ENCODE measurements at places on chromosomes 7 and 10.
A peak's percentile ranks its signal among the peaks of the same experiment; 100 is the strongest.

DNA sequence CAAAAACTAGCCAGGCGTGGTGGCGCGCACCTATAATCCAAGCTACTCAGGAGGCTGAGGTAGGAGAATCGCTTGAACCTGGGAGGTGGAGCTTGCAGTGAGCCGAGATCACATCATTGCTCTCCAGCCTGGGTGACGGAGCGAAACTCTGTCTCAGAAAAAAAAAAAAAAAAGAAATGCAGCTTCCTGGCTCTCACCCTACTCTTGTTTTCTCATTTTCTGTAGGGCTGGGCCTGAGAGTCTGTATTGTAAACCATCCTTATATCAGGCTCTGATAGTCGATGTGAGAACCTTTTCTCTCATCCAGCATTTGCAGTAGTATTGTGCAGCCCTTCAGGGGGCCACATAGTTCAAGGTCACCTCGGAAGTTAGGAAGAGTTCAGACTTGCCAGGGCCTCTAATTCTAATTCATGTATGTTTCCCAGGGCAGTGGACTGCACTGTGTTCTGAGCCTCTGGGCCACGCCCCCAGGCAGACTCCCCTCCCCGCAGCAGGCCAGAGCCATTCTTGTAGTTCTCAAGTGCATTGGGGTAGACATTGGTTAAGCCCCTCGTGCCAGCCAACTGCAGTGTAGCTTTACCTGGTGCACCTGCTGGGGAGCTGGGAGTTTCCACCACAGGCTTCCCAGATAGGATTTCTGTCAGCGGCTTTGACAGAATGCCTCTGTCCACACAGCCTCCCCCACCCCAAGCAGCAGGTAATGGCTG lies 38.3 kb upstream of the PDCD4 start:
- DNase-seq: no peak

GRCh38 chr7:1257221-1257620 lies 24.5 kb downstream of the UNCX start:
- no peak for DNase-seq

DNA sequence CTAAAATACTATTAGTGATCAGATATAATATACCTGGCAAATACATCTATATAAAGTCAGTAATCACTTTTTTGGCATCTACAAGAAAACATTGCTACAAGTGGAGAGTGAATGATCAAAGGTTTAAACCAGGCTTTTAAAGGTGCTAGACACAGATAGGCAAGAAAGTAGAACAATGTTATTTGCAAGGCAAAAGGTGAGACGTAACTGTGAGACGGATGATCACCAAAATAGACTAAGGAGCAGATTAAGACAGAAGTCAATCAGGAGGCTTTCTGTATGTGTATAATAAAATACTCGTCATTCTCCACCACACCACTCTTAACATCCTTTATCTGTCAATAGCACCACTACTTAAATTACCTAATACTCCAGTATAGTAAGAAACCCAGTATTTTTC lies 8.3 kb downstream of the ANXA7 start:
- DNase-seq: no peak

GRCh38 chr7:107049480-107049879 lies 5.0 kb downstream of the PRKAR2B start:
- no peak for DNase-seq

DNA sequence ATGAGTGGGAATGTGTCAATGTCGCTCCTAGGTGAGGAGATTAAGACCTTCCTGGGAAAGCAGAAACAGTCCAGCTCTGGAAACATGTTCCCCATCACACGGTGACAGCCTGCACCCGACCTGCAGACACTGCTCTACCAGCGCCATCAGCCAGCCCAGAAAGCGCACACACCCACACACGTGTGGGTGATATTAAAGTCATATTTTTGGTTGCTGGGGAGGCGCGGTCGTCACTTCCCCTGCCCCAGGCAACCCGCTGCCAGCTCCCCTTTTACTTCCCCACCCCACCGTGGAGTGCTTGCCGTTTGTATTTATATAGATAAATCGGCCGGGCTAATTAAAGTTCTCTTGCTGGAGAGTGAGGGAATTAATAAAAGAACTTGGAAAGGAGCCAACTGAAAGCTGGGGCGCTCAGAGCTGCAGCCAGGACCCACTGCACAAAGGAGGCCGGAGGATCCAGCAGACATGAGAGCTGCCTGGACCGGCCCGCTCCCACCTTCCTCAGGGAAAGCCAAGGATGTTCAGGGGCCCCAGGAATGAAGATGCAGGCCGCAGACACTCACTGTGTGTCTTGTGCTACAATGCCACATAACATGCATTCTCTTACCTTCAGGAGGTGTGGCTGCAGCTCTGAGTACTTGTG lies 145.2 kb upstream of the UNC5B start:
- DNase-seq: no peak

DNA sequence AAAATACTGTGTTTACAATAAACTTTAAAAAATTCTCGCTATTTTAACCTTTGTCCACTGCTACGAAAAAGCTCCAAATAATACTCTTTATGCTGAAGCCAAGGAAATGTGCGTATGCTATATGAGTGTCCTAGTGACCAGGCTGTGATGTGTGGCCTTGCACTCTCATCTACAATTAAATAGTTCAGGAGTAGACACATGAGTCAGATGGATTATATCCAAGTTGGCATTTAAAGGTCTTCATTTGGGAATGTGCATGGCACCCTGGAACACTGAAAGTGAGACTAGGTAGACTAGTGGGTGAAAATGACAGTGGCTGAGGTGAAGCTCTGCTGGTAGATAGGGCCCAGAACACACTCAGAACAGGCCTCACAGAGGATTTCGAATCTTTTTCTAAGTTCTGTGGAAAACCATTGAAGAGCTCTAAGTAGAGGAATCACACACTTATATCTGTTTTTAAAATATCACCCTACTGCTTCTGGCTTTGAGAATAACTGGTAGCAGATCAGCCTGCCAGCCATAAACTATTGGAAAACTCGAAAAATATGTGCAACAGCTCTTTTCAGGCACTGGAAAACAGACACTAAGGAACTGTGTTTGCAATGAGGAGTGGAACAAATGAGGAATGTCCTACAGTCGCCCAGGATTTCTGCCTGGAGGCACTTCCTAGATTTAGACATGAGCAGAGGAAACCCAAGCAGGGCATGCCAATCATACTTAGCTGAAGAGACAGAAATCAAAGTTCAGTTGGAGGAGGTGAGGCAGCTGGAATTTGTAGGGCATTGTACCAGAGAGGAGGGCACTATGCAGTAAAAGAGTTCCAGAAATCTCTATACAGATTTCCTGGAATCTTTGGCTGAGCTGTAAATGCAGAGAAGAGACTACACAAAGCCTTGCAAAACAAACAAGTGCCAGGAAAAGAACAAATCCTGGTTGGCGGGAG lies 603.8 kb upstream of the LRRTM3 start:
- peak; percentile 21 for DNase-seq

- no peak for DNase-seq
Measured at GRCh38 chr7:92282930-92283329, 37.2 kb downstream of the ANKIB1 start.

- peak; percentile 47 for DNase-seq
Measured at GRCh38 chr10:100730725-100731406, 14.5 kb upstream of the PAX2 start.

DNA sequence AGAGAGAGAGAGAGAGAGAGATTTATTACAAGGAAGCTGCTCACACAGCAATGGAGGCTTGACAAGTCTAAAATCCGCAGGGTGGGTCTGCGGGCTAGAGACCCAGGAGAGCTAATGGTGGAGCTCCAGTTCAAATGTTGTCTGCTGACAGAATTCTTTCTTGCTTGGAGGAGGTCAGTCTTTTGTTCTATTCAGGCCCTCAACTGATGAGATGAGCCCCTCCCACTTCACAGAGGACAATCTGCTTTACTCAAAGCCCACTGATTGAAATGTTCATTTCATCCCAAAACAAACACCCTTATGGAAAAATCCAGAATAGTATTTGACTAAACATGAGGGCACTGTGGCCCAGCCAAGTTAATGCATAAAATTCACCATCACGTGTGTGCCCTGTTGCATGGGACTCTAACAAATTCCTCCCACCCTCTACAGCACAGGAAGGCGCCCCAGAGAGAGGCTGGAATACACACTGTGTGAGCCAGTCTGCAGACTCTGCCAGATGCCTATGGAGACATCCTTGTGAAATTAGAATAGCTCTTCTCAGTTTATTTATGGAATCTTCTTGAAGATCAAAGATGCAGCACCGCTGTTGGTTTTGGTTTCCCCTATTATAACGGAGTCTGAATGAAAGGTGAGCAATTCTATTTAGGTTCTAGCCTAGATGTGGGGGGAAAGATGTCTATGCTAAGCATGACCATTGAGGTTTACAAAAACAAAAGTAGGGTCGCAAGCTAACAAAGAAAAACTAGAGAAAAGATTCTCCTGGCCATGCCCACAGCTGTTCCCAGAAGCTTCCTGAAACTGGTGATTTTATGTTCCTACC lies 123.0 kb upstream of the SFMBT2 start:
- DNase-seq: peak; percentile 38

GRCh38 chr10:86651631-86652331 lies 2.6 kb upstream of the OPN4 start:
- DNase-seq: no peak

DNA sequence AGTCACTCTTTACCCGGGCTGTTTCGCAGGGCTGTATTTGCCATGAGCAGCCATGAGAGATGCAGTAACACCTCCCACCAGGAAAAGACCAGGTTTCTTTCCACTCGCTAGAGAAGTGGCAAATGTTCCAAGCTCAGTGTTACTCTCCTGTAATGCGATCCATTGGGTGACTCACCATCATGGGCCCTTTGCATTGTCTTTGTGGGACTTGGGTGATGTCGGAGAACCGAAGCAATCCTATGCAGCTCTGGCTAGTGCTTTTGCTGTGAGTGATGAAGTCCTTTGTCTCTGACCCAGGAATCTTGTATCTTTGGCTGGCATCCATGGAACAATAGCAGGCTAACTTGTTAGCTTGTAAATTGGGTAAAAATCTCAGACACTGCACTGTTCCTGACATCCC lies 40.0 kb downstream of the GHRHR start:
- DNase-seq: peak; percentile 21

- DNase-seq: peak; percentile 47
Measured at GRCh38 chr10:2936816-2937215, 130.5 kb upstream of the PFKP start.

- peak; percentile 74 for DNase-seq
Measured at GRCh38 chr7:30057741-30058140, 29.5 kb downstream of the PLEKHA8 start.

DNA sequence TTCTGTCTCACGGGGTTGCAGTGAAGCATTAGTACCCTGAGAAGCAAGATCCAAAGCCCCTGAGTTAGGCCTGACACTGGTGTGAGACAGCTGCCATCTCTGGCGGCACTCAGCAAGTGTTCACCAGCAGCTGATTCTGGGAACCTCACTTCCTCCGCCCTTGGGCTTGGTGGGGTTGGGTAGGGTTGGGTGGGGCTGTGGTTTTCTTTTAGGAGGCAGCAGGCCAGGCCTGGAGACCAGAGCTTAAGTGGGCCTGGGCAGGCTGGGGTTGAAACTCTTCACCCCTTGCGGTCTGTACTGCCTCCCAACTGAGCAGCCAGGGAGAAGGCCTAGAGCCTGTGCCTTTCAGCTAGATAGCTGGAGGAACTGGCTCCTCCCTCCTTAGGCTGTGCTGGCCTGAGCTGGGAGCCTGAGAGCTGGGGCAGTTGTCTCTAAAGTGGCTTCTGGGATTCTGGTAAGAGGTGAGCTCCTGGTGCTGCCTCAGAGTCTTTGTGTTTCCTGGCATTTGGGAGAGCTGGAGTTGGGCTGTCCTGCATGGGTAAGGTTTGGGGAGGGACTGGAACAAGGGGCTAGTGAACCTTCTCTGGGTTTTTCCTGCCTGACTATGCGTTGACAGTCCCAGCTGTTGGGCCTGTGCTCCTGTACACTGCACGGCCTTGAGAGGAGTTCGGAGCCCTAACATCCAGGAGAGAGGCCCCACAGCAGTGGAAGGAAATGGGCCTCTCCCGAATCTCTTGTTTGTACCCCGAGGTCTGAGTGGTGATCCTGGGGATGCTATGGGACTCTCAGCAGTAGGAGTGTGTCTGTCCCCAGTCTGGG lies 5.1 kb downstream of the TSPAN14 start:
- DNase-seq: peak; percentile 75

- no peak for DNase-seq
Measured at GRCh38 chr10:75733135-75733890, 301.9 kb downstream of the LRMDA start.

GRCh38 chr10:34288634-34289033 lies 526.5 kb downstream of the PARD3 start:
- no peak for DNase-seq

- no peak for DNase-seq
Measured at GRCh38 chr7:4692055-4692454, 10.0 kb downstream of the FOXK1 start.

- no peak for DNase-seq
Measured at GRCh38 chr7:23213755-23214154, 31.9 kb downstream of the NUP42 start.

DNA sequence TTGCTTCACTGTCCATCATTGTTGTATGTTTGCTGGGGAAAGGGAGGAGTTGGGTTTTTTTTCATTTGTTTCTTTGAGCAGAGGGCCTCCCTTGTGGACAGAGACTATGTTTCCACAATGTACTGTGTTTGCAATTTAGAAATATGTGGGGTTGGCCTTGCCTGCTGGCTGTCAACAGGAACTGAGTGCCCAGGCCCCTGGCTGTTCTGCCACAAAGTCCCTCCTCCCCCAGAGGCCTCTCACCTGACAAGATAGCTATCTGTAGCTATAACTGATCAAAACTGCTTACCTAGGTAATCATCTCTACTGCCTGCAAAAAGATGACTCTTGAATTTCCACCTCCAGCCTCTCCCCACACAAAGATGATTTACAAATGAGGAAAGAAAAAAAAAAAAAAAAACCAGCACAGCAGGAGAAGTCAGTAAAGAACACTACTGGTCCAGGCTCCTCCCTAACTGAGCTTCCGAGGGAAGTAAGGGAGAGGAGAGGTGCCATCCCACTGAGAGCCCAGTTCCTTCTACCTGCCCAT lies 121.8 kb downstream of the SGMS1 start:
- no peak for DNase-seq

GRCh38 chr10:15795036-15795792 lies 65.1 kb downstream of the MINDY3 start:
- no peak for DNase-seq

DNA sequence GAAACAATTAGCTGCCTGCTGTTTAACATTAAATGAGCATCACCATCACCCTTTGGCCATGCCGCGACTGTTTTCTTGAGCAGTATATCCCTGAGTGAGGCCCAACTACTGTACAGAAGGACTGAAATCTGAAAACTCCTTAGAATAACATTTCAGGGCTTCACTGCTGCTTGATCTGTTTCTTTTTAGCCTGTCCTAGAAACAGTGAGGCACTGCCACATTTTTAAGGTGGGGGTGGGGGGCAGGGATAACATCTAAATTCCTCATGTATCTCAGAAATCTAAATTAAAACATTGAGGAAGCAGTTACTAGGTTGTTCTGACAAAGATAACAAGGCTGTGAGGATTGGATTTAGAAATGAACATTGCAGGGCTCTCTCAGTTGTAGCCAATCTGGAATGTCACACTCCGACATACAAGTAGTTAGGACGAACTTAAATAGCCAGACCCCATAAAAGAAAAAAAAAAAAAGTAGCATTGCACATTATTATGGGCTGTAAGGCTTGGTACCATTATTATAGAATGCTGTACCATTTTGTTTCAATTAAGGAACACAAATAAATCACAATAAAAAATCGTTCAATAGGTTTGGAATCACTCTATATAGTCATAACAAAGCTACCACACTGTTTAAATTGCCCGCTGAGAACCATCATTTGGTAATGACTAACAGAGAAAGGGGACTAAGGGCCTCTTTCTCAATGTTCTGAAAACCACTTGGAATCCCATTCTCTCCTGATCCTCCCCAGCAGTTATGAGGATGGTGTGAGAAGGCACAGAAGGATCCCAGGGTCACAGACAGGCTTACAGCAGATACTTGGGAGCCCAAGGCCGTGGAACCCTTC lies 256.1 kb downstream of the INHBA start:
- peak; percentile 64 for DNase-seq
